ENCODE measurements at places on chromosomes 7 and 10. TPM values are rescaled to one million over a fixed set of nuclear protein-coding genes. Genes with fewer than 3 reads are reported as not detected.

DNA sequence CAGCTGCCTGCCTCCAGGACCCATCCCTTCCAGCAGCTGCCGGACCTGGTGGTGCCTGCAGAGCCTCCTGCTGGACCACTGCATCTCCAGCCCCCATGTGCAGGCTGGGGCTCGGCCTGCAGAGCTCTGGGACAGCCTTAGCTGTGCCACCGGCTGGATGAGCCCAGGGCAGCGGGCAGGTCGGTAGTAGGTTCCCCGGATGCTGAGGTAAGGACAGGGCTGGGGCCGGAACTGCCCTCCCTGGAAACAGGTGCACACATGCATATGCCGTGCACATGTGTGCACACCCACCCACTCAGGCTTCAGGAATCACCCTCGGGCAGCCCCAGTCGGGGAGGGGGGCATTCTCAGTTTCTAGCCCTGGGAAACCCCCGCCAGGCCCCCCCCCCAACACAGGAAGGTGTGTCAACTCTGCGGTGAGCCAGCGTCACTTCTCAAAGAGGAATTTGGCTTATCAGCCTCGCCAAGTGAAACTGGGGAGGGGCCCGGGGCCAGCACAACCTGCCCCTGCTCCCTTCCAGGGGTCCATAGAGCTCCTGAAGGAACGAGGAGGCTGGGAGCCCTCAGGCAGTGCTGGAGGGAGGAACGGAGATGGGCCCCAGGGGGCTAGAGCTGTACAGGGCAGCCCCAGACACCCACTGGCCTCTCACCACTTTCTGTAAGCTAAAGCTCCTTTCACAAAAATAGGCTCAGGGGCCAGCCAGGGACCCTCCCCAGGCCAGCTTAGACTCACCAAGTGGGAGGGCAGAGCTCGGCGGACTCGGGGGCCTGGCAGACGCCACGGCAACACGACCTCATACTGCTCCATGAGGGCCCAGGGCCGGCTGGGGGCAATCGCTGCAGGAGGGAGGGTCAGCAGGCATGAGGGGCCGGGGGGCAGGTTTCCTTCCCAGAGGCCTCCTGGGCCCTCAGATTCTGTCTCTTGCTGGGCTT lies 1.7 kb downstream of the ADAM8 start:
- DNase-seq, result no peak

DNA sequence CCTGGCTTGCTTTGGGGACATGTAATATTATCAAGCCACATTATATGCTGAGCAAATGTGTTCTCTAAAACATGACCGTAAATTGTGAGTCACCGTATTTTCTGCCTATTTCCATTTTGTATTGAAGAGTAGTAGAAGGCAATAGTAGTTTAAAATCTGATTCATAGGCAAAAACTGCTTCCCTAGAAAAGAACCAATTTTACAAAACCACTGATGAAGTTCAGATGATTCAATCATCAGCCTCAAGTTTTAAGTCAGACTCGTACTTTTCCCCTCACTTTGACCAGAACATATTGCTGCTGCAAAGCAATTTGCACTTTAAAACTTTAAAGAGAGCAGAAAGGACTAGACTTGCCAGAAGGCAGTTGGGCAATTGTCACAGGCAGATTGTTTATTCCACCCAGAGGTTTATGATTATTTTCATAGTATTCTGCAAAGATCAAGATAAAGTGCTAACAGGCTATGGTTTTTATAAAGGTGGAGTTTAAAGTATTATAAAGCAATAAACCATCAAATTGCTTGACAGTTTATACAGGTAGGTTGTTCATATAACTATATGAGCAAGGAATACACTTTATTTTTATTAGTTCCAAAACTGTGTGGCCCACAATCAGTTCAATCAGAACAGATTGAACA lies 168.2 kb downstream of the ETV1 start:
- DNase-seq, result no peak

DNA sequence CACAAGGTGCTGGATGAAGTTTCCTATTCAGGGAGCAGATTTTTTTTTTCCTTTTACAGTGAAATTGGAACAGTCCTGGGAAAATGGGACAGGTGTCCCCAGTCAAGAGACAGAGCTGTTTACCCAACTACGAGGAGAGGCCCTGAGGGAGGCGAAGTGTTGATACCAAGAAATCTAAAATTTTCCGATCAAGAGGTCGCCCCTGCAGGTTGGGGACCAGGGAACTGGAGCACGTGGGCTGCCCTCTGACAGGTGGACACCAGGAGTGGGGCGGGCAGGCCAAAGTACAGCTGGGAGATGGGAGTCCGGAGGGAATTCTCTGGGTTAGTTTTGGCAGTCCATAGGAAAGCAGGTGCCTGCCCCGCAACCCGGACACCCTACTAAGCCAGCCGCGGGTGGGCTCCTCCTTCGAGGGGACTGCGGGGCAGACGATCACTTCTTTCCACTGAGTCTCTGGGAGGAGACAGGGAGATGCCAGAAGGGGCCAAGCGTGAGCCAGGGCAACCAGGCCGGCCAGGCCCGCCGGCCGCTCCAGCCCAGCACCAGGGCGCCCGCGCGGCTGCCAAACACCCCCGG lies 965 bp upstream of the CAMK1D start:
- DNase-seq, result no peak

- no peak for DNase-seq
Observed at GRCh38 chr10:101097881-101098280, 33.2 kb upstream of the TLX1 start.

GRCh38 chr7:112009081-112009480 lies 197.1 kb downstream of the DOCK4 start:
- peak; percentile 40 for DNase-seq

TSPAN33 gene
- total RNA-seq, result 12.6 TPM

DNA sequence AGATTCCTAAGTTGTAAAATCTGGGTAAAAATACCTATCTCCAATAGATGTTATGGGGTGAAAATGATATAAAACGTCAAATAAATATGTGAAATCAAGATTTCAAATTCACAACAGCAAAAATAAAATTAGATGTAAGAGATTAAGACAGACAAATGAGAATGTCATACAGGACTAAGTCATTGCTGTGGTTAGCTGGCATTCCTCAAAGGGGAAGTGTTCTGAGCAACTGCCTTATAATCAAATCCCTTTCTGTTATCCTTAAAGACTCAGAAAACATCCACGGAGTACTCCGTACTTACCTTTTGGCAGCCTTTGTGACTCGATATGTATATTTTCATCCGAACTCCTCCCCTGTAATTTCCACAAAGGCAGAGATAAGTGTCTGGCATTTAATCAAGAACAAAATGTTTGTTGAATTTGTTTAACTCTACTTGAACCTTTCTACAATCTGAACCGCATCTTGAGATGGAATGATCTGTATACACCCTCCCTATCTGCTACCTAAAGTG lies 559.6 kb downstream of the GATA3 start:
- no peak for DNase-seq

- DNase-seq, result no peak
Observed at GRCh38 chr7:117949232-117949631, 76.0 kb upstream of the CTTNBP2 start.

GRCh38 chr7:157018997-157019608 lies 8.6 kb upstream of the MNX1 start:
- DNase-seq, result no peak

- no peak for DNase-seq
Observed at GRCh38 chr10:86446987-86447386, 74.6 kb downstream of the WAPL start.

DNA sequence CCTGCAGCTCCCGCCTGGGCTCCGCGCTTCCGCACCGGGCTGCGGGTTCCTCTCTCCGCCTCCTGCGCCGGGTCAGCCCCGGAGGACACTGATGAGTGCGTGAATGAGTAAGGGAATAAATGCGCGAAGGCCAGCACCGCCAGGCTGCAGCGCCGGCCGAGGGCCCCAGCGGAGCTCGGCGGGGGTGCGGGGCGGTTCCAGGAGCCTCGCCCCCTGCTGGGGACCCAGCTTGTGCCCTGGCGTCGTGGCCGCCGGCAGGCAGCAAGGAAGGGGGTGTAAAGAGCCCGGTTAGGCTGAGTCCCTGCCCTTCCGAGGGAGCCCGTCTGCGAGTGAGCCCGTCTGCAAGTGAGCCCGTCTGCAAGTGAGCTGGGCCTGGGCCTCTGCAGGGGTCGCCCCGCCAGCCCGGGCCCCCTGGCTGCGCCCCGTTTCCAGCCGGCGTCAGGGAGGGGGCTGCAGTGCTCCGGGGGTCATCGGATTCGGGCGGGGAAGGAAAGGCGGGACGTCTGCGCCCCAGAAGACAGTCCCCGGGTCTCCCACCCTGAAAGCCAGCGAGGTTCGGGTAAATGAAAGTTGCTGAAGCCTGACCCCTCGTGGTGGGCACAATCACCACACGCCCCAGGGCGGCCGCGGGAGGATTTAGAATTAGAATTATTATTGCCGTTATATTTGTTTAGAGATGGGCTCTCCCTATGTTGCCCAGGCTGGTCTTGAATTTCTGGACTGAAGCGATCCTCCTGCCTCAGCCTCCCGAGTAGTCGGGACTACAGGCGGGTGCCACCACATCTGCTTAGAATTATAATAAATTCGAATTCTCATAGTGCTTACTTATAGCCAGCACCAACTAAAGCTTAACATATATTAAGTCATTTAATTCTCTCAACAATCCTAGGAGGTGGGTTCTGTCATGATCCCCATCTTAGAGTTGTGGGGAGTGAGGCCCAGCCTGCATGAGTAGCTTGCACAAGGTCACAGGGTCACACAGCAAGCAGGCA lies 8.6 kb upstream of the CRYGN start:
- no peak for DNase-seq

GRCh38 chr7:139543801-139544603 lies 20.5 kb downstream of the CLEC2L start:
- no peak for DNase-seq

GRCh38 chr7:2008101-2008935 lies 224.4 kb downstream of the MAD1L1 start:
- DNase-seq, result no peak

GRCh38 chr7:34064519-34065158 lies 159.3 kb downstream of the BMPER start:
- DNase-seq, result no peak

- DNase-seq, result no peak
Observed at GRCh38 chr7:139079861-139080260, 29.7 kb downstream of the ZC3HAV1 start.

DNA sequence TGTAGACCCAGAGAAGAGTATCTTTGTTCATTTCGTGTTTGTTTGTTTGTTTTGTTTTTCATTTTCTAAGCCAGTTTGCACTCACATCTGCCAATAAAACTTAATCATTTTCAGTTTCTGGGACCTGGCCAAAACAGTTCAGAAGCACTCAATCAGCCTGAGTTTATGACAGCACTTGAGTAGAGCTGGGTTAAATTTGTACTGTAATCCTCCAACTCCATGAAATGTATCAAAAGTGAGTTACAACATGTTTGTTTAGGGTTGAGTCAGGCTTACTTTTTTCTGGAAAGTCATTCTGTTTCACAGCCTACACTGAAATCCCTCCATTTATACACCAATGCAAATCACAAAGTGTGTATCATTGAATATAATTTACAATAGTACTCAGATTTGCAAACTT lies 91.9 kb downstream of the ZWINT start:
- DNase-seq, result no peak

DNA sequence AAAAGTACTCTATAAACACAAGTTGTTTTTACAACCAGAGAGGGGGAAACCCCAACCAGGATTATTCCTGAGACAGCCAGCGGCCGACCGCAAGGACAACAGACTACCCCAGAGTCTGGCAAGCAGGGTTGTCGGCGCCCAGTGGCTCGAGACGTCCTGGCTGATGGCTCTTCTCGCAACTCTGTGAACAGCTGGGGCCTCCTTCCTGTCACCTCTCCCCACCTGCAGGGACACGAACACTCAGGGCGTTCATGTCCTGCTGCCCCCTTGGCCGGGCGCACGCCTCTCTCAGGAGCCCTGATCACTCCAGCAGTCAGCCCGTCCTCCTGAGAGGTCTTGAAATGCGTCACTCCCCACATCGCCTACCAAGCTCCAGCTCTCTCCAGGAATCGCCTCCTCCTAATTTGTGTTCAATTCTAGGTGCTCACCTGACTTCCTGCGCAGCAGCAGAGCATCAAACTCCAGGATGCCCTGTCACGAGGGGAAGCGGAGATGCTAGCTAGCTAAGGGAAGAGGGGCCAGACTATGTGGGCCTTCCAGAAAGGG lies 66.4 kb upstream of the TNRC18 start:
- no peak for DNase-seq

- DNase-seq, result no peak
Observed at GRCh38 chr10:132541129-132541528, 3.5 kb downstream of the INPP5A start.

AGBL3 gene
- total RNA-seq, result 1.9 TPM

PAX2 gene
- 0.07 TPM for total RNA-seq

VAX1 gene
- not detected for total RNA-seq

DNA sequence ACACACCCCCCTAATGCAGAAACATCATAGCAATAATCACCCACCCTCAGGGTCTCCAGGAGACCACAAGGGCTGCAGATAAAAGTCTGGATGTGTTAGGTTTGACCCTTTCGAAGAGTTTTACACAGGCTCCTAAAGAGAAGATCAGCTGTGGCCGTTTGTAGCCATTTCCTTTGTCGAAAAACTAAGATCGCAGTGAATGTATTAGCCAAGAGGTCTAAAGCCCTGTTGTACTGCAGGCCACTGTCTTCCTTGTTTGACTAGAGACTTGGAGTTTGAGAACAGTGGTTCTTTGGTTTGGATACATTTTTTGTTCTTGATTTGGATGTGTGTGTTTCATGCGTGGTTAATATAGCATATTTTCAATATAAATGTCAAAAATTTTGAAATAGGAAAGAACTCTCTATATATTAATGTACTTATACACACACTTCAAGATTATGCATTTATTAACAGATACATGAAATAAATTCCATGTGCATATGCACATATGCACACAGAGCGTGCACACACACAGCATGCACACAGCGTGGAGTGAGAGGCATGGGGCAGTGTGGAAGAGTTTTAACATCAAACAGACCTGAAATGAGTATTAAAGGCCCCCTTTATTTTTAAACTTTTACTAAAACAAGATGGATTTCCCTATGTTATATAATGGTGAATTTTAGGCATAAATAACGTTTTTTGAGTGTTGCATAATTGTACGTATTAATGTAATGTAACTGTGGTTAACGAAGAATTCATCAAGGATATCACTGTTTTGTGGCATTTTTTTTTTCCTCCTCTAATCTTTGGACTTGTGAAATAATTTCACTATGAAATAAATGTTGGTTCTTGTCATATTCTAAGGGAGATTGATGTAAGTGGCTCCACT lies 2.2 kb downstream of the IKZF1 start:
- DNase-seq, result no peak

- no peak for DNase-seq
Observed at GRCh38 chr7:64787295-64787694, 6.9 kb upstream of the ZNF138 start.

GRCh38 chr10:14040787-14041631 lies 289.7 kb downstream of the FRMD4A start:
- no peak for DNase-seq

- DNase-seq, result no peak
Observed at GRCh38 chr10:85168243-85168642, 839.9 kb downstream of the CCSER2 start.

GRCh38 chr7:158357898-158358821 lies 229.5 kb downstream of the PTPRN2 start:
- DNase-seq, result no peak

- DNase-seq, result no peak
Observed at GRCh38 chr7:2105280-2105679, 127.5 kb downstream of the MAD1L1 start.

Measured in A172 (cell line).